EH (cell line): ENCODE measurements at places on chromosomes 6 and 20.
A peak's percentile ranks its signal among the peaks of the same experiment; 100 is the strongest.

- no peak for DNase-seq
These were observed 275.7 kb downstream of the PAX1 start for GRCh38 chr20:21981179-21981578.

GRCh38 chr6:137547186-137547585 is 53.0 kb upstream of the OLIG3 start:
- no peak for DNase-seq

DNA sequence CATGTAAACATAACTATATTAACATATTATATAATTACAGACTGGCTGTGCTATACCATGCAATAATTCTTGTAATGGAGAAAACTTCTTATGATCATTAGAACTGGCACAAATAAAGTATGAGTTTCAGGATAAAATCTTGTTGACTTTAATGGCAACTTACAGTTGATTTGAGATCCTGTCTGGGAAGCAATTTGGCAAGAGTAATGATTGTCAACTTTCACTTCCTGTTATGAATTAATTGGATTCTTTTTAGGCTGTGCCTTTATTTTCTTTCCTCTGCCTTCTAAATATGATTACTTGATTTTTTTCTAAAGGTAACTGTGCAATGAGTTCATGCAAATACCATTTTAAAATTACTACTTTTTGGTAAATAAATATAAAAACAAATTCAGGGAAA is 158.1 kb upstream of the B3GAT2 start:
- no peak for DNase-seq

GRCh38 chr6:141790921-141791320 is 341.8 kb upstream of the GJE1 start:
- no peak for DNase-seq

GRCh38 chr6:36873115-36873514 is 1.5 kb downstream of the PPIL1 start:
- DNase-seq, result no peak

DNA sequence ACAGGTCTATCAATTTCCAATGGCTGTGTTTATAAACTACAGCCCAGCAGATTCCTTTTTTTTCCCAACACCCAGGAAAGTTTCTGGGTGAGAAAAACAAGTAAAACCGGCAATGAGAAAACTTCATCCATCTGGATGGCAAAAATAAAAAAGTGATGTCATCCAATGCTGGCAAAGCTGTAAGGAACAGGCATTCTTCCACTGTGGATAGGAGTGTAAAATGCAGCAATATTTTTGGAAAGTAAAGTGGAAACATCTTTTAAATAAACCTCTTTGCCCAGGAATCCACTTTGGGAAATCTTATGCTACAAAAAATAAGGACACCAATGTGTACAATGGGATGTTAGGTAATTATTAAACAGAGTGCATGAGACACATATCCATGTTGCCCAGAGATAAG is 102.1 kb upstream of the NT5E start:
- DNase-seq, result no peak

GRCh38 chr6:63353286-63353630 is 33.5 kb upstream of the LGSN start:
- no peak for DNase-seq

GRCh38 chr6:105402939-105403935 is at the start of gene PREP:
Gene PREP (minus strand): TSS chr6:105403082. CDS start chr6:105402891, 191 bp downstream.
- peak; percentile 90 for DNase-seq

- DNase-seq, result no peak
These were observed 165.1 kb downstream of the GJA1 start for GRCh38 chr6:121600389-121601168.

- peak; percentile 44 for DNase-seq
These were observed 1.3 kb downstream of the PLCG1 start for GRCh38 chr20:41138475-41139226.

DNA sequence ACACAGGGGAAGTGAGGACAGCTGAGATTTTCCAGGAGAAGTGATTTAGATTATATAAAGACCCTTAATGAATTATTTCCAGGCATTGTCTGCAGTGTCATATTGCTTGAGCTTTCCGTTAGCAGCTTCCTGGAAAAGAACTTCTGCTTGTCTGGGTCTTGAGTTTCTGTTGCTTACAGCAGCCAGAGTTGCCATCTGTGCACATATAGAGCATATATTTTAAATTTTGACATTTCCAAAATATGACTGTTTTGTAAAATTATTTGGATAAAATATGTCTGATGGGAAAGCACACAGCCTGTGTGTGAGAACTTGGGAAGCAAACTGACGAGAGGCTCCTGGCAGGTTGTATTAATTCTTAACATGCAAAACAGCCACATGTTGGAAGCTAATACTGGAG is 21.0 kb upstream of the NKX2-2 start:
- no peak for DNase-seq

DNA sequence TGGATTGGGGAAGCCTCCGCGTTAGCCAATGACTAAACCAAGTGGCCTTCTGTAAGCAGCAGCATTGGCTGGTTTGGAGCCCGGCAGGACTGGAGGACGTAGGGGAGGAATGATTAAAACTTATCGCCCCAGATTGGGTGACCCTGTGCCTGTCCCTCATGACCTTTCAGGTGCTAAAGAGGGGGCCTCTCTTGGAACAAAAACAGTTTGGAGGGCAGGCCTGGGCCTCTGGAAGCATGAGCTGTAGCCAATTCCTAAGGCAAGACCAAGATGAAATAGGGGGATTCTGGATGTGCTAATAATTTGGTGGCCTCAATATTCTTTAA is 1.4 kb downstream of the GMPR start:
- DNase-seq, result peak; percentile 32

DNA sequence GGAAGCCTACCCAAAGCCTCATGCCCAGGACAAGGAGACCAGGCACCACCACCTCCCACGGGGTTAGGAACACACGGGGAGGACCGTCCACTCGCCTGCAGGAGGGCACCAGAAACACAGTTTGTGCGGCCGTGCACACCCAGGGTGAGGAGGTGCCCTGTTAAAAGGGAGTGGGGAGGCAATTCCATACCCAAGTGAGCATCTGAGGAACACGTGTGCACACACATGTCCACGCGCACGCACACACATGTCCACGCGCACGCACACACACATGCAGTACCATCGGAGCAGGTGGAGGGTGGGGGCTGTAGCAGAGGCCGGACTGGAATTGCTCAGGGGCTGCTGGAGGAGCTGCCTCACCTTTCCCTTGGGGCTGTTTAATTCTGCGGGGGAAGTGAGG is 259.4 kb downstream of the TAF4 start:
- no peak for DNase-seq

GRCh38 chr6:72464791-72465691 is 156.8 kb upstream of the KCNQ5 start:
- DNase-seq, result peak; percentile 69

GRCh38 chr6:4388675-4389074 is 253.3 kb upstream of the ECI2 start:
- peak; percentile 82 for DNase-seq

DNA sequence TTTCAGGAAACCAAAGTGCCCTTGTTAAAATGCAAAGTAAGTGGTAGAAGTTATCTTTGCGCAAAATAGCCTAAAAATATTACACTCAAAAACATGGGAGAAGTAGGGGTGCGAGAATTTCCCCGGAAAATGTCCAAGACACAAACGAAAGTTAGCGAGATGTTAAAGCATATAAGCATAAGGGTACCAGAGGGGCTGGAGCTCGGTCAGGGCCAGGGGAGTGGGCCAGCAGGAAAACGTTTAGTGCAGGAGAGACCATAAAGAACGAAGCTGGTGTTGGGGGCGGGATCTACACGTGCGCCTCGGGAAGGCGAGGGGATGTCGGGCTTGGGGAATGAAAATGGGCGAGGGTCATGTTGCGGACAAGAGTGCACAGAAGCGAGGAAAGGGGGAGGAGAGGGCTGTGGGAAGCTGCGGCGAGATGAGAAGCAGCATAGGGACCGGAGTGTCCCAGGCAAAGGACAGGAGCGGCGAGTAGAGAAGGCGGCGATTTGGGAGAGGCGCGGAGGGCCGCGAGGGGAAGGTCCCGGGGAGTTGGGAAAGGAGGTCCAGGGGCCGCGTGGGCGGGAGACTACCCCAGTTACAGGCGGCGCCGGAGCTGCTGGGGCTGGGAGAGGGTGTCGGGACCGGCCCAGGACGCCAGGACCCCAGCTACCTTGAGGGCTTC is 600 bp downstream of the XPO5 start:
- DNase-seq, result peak; percentile 32

- DNase-seq, result peak; percentile 43
These were observed 63.5 kb downstream of the VTA1 start for GRCh38 chr6:142210606-142211005.

DNA sequence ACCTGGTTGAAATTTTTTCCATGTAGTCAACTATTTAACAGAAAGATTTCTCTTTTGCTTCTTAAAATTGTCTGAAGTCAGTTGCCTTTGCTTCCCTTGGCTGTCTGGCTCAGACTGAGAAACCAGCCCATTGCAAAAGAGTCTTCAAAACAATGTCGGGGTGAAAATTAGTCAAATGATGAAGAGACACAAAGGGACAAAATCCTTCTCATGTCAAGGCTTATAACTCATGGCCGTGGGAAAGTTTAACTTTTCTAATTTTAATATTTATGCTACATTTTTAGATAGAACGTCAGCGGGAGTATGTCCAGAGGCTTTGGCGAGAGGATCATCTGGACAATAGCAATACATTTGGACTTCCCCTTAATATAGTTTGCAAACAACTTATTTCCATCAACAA is 127.2 kb downstream of the CD164 start:
- no peak for DNase-seq

GRCh38 chr6:52496631-52497030 is 76.5 kb downstream of the EFHC1 start:
- no peak for DNase-seq
